ENCODE measurements at places on chromosomes 4 and X. TPM values are rescaled to one million over a fixed set of nuclear protein-coding genes. Genes with fewer than 3 reads are reported as not detected.

CT45A1 gene
- not detected for total RNA-seq

PRRG3 gene
- not detected for total RNA-seq

TFE3 gene
- total RNA-seq: 9.2 TPM

GLOD5 gene
- total RNA-seq: not detected

SUPT20HL2 gene
- total RNA-seq: not detected

KLF8 gene
- 0.26 TPM for total RNA-seq

MMRN1 gene
- total RNA-seq: 3,210 TPM

DRP2 gene
- total RNA-seq: not detected

SLC10A4 gene
- total RNA-seq: 0.09 TPM

DIPK2B gene
- 62.7 TPM for total RNA-seq

NLRP2B gene
- total RNA-seq: under 0.01 TPM

GLRA3 gene
- total RNA-seq: not detected

IGFBP7 gene
- 851 TPM for total RNA-seq

ADRA2C gene
- total RNA-seq: under 0.01 TPM

TENM3 gene
- total RNA-seq: 26.2 TPM

SH2D1A gene
- total RNA-seq: not detected

SYNPO2 gene
- 0.11 TPM for total RNA-seq

CEP135 gene
- total RNA-seq: 6.6 TPM

DGKK gene
- total RNA-seq: not detected

EPHA5 gene
- not detected for total RNA-seq

CSAG1 gene
- not detected for total RNA-seq

INTU gene
- total RNA-seq: 2.8 TPM

SHISA3 gene
- not detected for total RNA-seq

MXRA5 gene
- under 0.01 TPM for total RNA-seq

SMARCA5 gene
- total RNA-seq: 52.3 TPM

All from dermis lymphatic vessel endothelial cell (primary cell).